ENCODE measurements at places on chromosomes 7 and 10.

- no peak for DNase-seq
These were observed 60.4 kb downstream of the C10orf105 start for GRCh38 chr10:71659111-71659634.

DNA sequence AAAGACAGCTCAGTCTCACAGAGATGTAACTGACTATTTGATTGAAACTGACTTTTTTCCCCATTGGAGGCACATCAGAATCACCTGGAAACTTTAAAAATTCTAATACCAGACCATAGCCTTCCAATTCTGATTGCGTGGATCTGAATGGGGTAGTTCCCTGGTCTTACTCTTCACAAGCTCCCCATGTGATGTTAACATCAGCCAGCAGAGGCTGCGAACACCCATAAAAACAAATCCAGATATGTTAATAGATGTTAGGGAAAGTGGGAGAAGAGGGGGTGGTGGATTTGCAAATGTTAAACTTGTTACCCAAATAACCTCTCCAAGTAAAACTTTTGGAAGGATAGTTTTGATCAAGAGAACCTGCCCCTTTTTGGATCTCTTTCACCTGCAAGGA lies 1133.4 kb downstream of the CNTNAP2 start:
- DNase-seq, result peak; percentile 18

DNA sequence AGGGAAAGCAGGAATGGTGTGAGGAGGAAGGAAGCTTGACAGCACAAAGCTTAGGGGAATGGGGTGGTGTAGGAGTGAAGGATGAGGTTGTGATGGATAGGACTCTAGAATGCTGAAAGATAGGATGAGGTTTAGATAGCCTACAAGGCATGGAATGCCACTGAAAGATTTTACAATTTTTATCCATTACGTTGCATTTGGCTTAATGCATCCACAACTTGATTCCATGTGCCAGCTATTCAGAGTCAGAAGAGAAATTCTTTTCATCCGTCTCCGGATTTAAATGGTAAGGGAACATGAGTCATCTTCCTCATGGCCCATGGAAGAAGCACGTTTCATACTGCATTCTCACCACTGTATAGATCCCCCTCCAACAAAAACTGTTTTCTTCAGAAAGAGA lies 212.4 kb upstream of the BMPER start:
- peak; percentile 84 for DNase-seq

DNA sequence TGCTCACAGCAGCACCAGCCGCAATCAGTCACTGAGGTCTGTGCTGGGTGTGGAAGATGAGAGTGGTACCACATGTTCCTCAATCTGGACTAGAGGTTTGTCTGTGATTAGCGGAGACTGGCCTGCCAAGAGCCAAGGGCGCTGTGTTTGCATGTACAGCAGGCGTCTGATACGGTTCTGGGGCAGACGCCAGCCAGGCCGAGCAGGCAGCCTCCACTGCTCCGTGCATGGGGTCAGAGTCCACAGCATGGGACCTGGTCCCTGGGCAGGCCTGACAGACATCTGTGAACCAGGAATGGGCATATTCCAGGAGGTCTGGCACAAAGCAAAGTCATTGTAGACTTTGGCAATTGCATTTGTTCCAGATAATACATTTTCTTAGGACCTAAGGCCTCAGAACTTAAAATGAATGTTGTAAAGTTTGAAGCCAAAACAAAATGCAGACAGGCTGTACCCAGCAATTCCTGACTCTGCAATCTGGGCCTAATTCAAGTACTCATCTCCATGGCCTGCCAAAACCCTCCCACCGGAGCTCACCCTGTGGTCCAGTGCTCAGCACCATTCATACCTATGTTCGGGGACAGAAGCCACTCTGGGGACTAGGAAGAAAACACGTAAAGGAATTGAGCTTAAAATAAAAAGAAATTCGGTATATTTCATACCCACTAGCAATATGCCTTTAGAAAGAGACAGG lies 50.0 kb upstream of the FAM20C start:
- DNase-seq, result no peak

DNA sequence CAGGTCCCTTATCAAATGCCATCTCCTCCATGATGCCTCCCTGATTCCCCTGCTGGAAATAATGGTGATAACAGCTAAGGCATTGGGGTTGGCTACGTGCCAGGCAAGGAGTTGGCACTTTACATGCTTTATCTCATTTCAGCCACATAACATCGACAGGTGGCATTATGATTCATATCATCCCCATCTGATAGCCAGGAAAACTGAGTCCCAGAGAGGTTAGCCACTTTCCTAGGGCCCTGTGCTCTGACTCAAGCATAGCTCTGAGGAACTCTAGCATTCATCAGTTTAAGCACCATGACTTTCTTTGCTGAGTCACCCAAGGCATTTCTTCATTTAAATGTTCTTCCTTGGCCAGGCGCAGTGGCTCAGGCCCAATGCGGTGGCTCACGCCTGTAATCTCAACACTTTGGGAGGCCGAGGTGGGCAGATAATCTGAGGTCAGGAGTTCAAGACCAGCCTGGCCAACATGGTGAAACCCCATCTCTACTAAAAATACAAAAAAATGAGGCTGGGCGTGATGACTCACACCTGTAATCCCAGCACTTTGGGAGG lies 6.6 kb downstream of the LEP start:
- peak; percentile 25 for DNase-seq

DNA sequence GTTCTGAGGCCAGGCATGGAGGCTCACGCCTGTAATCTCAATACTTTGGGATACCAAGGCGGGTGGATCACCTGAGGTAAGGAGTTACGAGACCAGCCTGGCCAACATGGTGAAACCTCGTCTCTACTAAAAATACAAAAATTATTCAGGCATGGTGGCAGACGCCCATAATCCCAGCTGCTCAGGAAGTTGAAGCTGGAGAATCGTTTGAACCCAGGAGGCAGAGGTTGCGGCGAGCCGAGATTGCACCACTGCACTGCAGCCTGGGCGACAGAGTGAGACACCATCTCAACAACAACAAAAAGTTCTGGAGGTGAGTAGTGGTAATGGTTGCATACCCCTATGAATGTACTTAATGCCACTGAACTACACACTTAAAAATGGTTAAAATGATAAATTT lies 60.3 kb upstream of the SP4 start:
- no peak for DNase-seq

DNA sequence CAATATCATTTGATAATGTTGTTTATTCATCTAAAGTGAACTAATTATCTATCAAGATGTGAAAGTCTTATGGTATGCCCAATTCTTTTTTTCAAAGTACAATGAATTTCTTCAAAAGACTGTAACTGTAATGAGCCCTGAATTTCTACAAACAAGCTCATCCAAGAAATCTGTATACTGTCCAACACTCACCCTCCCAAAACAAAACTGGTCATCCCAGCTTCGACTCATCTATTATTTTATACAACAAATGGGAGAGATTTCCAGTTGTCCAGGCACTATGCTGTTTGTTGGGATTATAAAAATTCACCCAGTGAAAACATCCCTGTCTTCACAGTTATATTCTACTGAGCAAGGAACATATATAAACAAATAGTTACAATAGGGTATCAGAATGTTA lies 806.9 kb downstream of the TNS3 start:
- DNase-seq, result no peak

DNA sequence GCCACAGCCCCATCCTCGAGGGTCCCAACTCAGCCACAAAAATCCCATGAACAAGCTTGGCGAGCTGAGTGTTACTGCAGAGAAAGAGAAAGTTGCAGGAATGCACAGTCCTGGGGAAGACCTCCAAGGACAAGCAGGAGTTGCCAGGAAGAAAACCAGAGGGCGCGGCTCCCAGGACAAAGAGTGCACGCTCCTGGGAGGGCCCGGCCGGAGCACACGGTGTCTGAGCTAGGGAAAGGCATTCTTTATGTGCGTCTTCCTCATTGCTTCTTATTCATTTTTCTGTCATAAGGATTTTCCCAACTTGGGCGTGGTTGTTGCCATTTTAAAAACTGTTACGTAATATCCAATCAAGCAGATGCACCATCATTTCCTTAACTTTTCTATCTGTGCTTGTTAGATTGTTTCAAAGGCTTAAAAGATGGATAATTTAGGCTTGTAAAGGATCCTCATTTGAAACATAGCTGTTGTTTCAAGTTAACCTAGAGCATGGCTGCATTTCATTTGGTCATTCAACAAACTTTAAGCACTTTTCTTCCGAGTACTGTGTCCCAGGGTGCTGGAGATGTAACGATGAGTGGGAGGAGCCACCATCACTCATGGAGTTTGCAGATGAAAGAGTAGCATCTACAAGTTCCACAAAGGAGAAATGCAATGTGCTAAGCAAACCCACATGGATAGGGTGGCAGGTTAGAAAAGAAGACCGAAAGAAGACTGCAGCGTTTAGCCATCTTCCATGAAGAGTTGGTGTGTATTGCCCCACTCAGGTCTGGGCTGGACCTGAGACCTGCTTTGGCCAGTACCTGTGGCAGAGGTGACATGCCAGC lies 5.6 kb upstream of the CNPY1 start:
- DNase-seq, result no peak

GRCh38 chr7:9349625-9350024 lies 916.2 kb downstream of the NXPH1 start:
- DNase-seq, result no peak

DNA sequence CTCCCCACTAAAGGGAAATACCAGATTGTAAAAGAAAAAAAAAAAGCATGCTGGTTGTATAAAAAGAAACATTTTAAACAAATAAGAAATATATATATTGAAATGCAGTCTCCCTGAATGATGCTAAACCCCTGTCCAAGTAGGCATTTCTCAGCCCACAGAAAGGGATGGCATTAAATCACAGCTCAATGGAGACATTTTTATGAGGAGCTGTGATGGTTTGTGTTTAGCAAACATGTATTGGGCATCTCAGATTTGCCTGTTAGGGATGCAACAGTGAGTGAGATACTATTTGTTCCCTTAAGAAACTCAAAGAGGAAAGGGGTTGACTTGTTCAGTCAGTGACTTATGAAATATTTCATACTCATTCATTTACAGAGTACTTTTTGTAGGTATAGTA lies 51.5 kb downstream of the KAT6B start:
- DNase-seq, result no peak

Data from EL (cell line).